Ovary (tissue), 10 donors: ENCODE measurements at places on chromosomes 3 and 15. TPM values are rescaled to one million over a fixed set of nuclear protein-coding genes. Genes with fewer than 3 reads are reported as not detected.

DNA sequence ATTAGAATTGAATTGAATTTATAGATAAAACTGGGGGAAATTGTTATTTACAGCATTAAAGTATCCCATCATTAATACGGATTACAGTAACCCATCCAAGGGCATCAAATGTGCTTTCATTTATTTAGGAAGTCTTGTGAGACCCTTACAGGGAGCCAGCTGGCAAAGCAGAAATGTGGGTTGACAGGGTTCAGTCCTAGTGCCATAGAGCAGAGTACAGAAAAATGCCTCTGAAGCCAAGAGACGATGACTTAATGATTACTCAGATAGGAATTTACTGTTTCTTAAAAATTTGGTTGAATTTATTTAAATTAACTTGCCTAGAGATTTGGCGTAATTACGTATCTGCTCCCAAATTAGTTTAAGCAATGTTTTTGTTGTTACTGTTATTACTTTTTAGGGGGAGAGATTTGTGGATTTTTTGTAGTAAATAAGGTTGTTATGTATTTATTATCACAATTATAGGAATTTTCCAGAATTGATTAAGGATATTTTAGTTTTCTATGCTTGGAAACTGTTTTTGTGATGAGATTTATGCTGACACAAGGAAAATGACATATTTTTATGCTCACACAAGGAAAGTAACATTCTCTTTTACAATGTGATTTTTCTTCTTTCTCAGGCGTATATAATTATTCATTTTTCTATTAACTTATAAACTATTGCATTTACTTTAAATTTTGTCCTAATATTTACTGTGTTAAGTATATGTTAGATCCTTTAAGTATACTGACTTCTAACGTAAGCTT is 152.0 kb downstream of the EPHA6 start:
- no peak for DNase-seq

- DNase-seq: no peak
These were observed 26.8 kb downstream of the TIMMDC1 start for GRCh38 chr3:119524931-119525662.

DNA sequence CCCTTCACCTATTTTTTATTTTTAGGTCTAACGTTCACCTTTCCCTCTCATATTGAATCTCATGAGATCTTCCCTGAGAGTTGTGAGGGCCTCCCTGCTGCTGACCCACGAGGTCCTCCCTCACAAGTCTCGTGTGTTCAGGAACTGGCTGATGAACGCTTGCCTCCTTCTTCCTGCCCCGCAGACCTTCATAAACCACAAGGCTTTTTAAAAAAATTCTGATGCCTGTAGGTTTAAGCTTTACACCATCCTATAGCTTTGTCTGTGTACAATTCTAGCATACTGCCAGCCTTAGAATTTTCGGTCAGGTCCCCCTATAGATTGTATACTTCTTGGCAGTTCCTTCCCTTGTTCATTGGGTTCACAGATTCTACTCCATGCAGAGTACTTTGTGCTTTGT is 50.5 kb downstream of the CHST2 start:
- DNase-seq: no peak

The GOLGA6L25 gene
- not detected for polyA plus RNA-seq
